NCI-H1092 treated with DMSO at 0.1 percent for 48 hours (cell line): ENCODE measurements at places on chromosomes 3 and 15.

DNA sequence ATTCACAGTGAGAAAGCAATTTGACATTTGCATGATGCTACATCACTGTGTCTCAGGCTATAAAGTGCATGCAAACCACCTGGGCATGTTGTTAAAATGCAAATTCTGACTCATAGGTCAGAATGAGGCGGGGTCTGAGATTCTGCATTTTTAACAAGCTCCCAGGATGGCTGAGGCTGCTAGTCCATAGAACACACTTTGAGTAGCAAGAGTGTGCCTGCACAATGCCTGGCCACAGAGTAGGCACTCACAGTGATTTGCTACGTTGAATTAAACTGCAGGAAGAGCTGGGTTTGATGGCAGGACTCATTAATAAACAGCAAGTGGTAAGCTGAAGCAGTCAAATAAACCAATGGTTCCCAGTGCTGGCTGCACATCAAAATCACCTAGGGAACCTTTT is 48.1 kb downstream of the NTRK3 start:
- no peak for DNase-seq

GRCh38 chr15:96296264-96296663 is 34.2 kb upstream of the NR2F2 start:
- DNase-seq: no peak

DNA sequence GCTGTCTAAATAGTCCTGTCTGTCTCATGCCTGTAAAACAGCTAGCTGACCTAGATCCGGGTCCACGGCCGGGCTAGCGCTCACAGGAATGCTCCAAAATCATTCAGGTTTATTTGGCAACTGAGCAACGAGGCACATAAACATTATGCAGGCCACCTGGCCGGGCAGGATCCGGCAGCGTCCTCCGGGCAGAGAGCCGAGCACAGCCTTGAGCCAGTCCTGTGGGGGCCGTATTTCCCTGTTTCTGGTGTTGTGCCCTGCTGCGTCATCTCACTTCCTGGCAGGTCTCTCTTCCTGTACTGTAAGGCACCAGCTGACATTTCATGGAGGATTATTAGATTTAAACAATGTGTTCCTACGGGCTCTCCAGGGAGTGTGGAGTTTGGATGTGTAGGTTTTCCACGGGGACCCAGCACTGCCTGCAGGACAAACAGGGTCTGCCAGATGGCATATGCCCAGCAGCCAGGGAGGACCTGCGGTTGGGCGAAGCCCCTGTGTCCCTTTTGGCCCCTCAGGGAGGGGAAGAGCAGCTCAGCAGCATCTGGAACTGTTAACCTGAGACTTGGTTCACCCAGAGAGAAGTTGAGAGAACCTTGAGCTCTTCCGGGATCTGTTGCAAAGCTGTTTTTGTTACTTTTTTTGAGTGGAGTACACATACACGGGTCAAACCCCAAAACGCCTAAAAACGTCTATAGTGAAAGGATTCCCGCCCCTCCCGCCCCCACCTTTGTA is 16.6 kb upstream of the LRRK1 start:
- DNase-seq: peak; percentile 72

GRCh38 chr3:169505577-169506230 is 157.8 kb downstream of the MECOM start:
- no peak for DNase-seq

GRCh38 chr15:77021803-77022381 is 27.0 kb downstream of the PSTPIP1 start:
- DNase-seq: no peak

DNA sequence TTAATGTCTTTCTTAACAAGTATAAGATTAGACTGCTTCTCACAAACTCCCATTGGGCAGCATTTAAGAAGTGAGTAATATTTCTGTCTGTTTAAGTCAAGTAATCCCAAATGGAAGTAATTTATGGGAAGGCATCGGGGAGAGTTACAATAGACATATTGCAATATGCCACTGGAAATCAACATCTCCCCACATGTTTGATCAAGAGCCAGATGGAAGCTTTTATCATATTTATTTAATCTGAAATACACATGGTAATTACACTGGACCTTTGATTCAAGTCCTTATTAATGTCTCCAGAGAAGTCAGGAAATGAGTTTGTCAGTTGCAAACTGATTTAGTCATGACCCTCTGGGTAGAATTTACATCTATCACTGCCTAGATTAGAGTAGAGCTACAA is 943.8 kb downstream of the VGLL3 start:
- DNase-seq: no peak

- peak; percentile 4 for DNase-seq
Observed at GRCh38 chr3:42118762-42119361, 27.7 kb downstream of the TRAK1 start.

GRCh38 chr15:90062023-90062442 is 40.2 kb downstream of the IDH2 start:
- DNase-seq: peak; percentile 17

DNA sequence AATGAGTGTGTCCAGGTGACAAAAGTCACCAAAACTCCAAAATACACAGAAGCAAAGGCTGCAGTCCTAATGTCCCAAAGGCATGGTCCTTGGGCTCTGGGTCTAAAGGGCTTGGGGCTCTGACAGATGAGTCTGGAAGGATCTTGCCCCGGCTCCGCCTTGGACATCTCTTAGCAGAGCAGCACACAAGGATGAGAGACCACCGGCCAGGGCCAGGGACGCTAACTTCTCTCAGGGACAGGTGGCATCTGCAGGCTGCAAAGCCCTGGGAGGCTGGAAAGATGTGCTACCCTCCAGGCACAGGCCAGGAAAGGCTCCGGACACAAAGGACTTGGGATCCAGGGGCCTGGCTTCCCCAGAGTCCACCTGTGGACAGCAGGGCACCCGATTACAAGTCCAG is 14.1 kb upstream of the SHISA5 start:
- DNase-seq: no peak

DNA sequence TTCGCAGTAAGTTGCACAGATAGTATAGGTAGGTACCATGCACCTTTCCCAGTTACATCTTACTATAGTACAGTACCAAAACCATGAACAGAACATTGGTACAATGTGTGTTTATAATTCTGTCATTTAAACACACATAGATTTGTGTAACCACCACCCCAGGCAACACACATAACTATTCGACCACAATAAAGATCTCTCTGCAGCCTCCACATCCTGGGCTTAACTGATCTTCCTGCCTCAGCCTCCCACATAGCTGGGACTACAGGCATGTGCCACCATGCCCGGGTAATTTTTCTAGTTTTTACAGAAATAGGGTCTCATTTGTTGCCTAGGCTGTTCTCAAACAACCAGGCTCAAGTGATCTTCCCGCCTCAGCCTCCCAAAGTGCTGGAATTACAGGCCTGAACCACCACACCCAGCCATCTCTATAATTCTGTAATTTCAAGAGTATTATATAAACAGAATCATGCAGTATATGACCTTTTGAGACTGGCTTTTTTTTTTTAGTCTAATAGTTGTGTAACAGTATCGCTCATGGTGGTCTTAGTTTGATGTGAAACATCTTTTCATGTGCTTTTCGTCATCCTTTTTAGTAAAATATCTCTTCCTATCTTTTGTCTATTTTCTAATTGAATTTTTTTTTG is 13.3 kb upstream of the TMF1 start:
- DNase-seq: no peak

DNA sequence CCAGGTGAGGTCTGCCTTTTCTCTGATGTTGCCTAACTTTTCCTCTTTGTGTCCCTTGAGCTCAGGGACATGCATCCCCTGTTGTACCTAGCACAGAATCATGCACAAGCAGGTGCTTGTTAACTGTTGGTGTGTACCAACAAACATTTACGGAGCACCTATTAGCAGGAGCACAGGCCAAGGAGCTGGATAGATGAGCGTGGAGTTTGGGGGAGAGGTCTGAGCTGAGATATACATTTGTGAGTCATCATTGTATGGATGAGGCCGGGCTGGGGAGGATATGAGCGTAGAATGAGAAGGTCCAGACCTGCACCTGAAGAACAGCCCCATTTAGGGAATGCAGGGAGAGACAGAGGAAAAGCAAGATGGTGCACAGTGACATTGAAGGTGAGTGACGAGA is 53.4 kb downstream of the SMAD3 start:
- no peak for DNase-seq
